ENCODE measurements at places on chromosomes 5 and 9.

- peak; percentile 31 for DNase-seq
Observed at GRCh38 chr5:171418982-171419687, at the start of gene FGF18. TSS of gene FGF18 (plus strand) at chr5:171419647. CDS start at chr5:171420200, 553 bp downstream.

- peak; percentile 38 for DNase-seq
Observed at GRCh38 chr5:149271716-149272563, at the start of gene AFAP1L1. TSS of gene AFAP1L1 (plus strand) at chr5:149271859. CDS start at chr5:149271969, 110 bp downstream.

GRCh38 chr5:138569782-138570181 is 5.4 kb downstream of the HSPA9 start:
- no peak for DNase-seq

- no peak for DNase-seq
Observed at GRCh38 chr9:127308652-127309434, 44.3 kb downstream of the GARNL3 start.

GRCh38 chr9:19976226-19976625 is 187.4 kb upstream of the SLC24A2 start:
- no peak for DNase-seq

GRCh38 chr9:103427696-103428095 is 432.6 kb downstream of the CYLC2 start:
- no peak for DNase-seq
